ENCODE measurements at places on chromosomes 6 and 20.

DNA sequence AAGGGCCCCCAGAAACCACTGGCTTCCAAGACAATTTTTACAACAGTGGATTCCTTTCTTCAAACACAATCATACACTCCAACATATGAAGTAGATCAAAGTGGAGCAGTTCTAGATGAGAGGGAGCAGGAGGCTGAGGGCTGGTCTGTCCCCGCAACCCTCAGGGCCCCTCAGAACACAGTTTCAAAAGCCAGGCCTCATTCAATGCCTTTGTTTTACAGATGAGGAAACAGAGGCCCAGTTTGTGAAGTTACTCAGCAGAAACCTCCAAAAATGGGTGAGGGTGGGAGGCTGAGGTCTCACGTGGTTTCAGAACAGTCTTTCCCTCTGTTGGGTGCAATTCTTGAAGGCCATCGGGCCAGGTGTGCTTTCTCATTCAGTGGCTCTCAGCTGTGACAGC is 134.9 kb downstream of the SCML4 start:
- no peak for DNase-seq

- no peak for DNase-seq
These were observed 7.0 kb upstream of the ZNFX1 start for GRCh38 chr20:49284818-49285217.

DNA sequence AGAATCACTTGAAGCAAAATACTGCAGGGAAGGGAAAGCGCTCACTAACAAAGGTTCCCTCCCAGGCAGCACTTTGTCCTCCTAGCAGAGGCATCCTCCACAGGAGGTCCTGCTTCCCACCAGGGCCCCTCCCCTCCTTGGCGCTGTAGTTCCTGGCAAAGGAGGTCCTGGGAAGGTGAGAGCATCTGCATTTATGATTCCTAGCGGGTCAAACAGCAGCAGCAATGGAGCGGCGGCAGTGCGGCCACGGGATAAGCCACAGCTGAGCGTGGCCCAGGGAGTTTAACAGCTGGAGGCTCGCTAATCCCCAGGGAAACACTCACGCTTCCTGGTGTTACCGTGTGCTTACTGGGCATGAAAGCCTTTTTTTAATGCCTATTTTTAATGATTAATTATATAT is 185.8 kb downstream of the TTLL2 start:
- DNase-seq, result no peak

GRCh38 chr6:107579456-107580056 is 89.6 kb downstream of the SOBP start:
- DNase-seq, result no peak

GRCh38 chr6:63690221-63690620 is 54.6 kb downstream of the PHF3 start:
- DNase-seq, result no peak

GRCh38 chr6:42845327-42845694 is 34.1 kb upstream of the RPL7L1 start:
- DNase-seq, result no peak

GRCh38 chr20:58106143-58106750 is 122.2 kb downstream of the ANKRD60 start:
- no peak for DNase-seq

DNA sequence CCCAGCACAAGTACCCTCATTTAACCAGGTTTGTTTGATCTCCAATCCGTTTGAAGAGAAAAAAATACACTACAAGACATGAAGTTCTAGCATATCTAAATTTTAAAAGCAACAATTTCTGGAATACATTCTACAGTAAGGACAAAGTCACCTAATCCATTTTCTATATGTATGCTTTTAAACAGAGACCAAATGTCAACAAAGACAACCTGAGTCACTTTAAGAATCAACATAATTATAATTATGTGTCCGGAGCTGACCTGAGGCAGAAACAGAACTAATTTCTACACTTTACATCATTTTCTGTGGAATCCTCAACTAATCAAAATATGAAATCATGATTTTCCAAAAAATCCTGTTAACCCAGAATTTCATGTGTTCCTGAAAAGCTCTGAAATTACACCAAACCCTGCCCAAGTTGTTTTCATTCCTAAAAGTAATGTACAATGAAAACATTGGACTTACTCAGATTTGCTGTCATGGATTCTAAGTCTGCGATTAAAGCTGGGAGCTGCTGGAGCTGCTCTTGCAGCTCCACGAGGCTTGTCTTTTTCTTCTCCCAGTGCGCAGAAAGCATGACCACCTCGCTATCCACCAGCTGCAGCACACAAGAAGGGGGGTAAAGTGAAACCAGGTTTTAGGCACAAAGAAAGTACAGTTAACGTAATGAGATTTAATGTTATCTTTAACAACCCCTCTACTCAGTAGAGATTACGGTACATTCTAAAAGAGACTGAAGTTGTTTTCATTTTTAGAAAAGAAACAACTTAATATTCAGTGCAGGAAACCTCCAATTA is 35.8 kb downstream of the DTNBP1 start:
- DNase-seq, result no peak

GRCh38 chr20:20637998-20638725 is 74.3 kb downstream of the RALGAPA2 start:
- DNase-seq, result no peak

GRCh38 chr6:130513770-130514169 is 148.0 kb downstream of the TMEM200A start:
- peak; percentile 87 for DNase-seq

- DNase-seq, result peak; percentile 21
These were observed 4.8 kb downstream of the TRPC4AP start for GRCh38 chr20:35087791-35088190.

- DNase-seq, result no peak
These were observed 15.1 kb upstream of the AFDN start for GRCh38 chr6:167811442-167812087.

DNA sequence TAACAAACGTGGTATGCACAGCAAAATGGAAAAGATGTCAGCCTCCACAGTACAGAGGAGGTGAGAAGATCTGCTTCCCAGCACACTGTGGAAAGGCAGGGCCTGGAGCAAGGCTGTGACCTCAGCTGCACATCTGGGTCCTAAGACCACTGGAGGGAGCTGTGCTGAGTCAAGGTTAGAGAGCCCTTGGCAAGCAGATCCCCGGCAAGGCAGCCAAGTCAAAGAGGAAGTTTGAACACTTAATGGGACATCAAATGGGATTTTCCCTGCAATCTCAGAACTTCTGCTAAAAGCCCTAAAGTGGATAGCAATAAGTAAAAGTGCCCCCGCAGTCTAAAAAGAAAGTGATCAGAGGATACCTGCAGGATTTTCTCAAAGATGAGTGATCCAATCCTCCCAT is 39.5 kb downstream of the UNC5CL start:
- DNase-seq, result peak; percentile 13

GRCh38 chr6:7621761-7622160 is 31.8 kb downstream of the SNRNP48 start:
- no peak for DNase-seq

GRCh38 chr6:42124223-42124836 is 18.1 kb downstream of the C6orf132 start:
- DNase-seq, result no peak

- no peak for DNase-seq
These were observed 95.4 kb upstream of the NKX2-2 start for GRCh38 chr20:21609221-21609620.

DNA sequence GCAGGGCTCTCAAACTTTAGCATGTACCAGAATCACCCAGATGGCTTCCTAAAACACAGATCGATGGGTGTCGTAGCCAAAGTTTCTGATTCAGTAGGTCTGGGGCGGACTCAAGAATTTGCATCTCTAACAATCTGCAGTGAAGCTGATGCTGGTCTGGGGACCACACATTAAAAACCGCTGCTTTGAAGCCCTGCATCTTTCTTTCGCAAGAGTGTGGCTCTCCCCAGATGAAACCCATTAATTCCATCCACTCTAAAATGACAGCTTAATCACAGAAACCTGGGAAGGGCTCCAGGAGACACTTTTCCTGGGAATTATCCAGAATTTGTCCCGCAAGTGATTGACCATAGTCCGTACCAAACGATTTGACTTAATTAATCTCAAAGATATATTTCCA is 319.8 kb upstream of the PLCB4 start:
- no peak for DNase-seq

DNA sequence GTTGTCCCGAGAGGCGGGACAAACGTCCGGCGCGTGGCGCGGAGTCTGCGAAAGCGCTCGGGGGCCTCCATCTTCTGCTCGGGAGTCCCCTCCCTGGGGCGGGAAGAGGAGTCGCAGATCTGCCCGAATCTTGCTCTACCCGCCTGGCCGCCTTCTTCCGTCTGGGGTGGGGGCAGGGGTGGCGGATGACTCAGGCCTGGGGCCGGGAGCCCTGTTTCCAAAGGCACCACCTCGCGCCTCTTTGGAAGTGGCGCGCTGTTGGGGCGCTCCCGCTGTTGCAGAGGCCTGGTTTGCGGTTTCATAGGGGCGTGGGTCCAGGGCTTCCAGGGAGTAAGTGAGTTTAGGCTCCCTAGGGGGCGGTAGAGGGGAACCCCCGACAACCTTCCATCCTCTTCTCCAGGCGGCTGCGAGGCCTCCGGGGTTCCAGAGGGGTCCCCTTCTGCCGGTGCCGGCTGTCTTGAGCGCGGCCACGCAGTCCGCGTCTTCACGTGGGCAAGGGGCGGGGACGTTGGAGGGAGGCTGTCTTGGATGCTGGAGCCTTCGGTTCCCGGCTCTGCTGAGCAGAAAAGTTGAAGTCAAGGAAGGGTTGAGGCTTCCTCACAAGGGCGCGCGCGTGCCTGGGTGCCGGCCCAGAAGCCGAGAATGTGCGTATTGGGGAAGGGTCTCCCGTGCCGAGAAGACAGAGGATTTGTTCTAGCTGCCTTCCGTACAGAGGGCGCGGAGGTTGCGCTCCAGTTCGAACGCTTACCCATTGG is 2.6 kb upstream of the TFAP2C start:
- DNase-seq, result peak; percentile 26

GRCh38 chr6:144896871-144897270 is 611.7 kb downstream of the UTRN start:
- DNase-seq, result no peak

DNA sequence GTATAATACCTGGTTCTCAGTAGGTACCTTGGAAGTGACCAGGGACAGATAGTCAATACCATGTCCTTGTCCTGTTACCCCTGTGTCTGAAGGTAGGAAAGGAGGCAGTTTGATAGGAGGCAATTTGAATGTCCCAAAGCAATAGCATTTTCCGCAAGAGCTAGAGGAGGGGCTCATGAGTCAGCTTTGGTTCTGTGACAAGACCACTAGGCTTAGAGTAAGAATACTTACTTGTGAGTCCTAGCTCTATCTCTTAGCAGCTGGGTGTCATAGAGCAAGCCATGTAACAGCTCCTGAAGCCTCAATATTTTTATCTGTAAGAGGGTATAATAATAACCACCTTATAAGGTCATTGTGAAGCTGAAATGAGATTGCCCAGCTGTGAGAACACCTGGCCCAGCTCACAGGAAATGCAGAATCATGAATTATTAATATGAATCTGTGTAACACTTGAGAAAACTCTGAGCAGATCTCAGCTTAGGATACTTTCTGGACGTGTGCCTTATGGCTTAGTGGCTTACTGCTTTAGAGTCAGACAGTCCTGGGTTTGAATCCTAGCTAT is 58.6 kb downstream of the DAAM2 start:
- no peak for DNase-seq

- no peak for DNase-seq
These were observed 38.1 kb upstream of the CD83 start for GRCh38 chr6:14079433-14079832.

GRCh38 chr20:7505152-7505834 is 435.0 kb downstream of the HAO1 start:
- DNase-seq, result no peak

DNA sequence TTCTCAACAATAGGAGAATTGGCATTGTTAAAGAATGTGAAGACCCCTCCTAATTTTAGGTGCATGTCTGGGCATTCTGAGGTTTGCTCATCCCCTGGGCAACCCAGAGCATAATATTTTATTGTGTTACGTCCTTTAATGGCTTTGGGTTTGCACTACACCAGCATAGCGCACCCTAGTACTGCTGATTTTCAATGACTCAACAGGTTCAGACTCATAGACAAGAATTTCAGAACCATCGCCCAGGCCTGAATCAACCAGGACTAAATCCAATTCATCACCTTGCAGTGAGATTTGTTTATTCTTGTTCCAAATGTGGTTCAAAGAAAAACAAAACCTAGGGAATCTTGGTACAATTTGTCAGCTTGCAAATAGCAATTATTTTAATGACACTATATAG is 137.8 kb upstream of the PHACTR1 start:
- no peak for DNase-seq

- peak; percentile 8 for DNase-seq
These were observed 39.2 kb downstream of the MYLIP start for GRCh38 chr6:16168121-16168520.

DNA sequence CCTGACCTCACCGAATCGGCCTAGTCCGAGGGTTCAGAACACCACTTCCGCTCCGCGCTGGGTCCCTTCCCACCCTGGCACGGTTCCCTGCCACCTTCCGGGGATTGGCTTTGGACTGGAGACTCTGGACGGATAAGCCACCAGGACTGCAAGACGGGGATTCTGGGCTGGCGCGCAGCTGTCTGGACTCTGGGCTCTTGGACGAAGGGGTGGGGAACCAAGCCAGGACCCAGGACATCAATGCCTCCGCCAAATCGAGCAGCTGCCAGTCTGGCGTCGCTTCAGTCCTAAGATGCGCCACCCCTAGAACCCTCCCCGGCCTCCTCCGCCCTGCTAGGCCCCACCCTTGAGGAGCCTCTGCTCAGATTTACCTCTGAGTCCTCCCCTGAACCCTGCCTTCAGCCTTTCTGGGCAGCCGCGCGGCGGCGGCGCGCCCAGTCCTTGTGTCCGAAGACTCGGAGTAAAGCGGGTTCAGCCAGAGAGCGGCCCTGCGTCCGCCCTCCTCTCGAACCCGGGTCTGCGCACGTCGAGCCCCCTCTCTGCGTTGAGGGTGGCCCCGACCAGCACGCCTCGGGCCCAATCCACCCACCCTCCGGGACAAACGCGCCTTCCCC is 1.2 kb downstream of the KCNK17 start:
- no peak for DNase-seq

- no peak for DNase-seq
These were observed 162.5 kb downstream of the MMS22L start for GRCh38 chr6:97120511-97120910.

DNA sequence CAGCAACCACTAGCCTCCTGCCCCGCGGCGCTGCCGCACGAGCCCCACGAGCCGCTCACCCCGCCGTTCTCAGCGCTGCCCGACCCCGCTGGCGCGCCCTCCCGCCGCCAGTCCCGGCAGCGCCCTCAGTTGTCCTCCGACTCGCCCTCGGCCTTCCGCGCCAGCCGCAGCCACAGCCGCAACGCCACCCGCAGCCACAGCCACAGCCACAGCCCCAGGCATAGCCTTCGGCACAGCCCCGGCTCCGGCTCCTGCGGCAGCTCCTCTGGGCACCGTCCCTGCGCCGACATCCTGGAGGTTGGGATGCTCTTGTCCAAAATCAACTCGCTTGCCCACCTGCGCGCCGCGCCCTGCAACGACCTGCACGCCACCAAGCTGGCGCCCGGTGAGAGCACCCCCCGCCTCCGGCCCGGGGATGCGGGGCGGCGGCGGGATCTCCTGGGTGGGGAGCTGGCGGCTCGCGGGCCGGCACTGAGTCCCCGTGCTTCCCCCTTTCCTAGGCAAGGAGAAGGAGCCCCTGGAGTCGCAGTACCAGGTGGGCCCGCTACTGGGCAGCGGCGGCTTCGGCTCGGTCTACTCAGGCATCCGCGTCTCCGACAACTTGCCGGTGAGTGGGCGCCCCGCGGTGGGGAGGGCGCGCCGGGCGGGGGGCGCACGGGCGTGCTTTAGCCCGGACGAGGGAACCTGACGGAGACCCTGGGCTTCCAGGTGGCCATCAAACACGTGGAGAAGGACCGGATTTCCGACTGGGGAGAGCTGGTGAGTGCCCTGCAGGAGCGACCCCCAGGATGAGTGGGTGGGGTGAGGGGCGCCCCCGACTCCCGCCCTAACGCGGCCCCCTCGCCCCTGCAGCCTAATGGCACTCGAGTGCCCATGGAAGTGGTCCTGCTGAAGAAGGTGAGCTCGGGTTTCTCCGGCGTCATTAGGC is 585 bp downstream of the PIM1 start:
- peak; percentile 56 for DNase-seq
